ENCODE measurements at places on chromosomes 1 and 21.

- no peak for DNase-seq
Observed at GRCh38 chr1:215539803-215540570, 27.1 kb upstream of the KCTD3 start.

GRCh38 chr1:151563376-151563775 is 23.3 kb downstream of the TUFT1 start:
- no peak for DNase-seq

DNA sequence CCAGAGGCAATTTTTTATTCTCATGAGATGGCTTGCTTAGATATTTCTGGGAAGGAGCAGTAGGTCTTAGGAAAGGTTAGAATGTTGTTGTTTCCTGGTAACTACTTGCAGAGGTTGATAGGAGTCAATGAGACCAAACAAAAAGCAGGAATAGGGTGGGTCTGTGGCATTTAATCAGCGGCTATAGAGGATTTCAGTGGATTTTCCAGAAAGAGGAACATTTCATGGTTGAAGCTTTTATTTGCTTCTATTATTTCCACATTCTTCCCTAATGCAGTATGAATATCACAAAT is 111.3 kb upstream of the PALMD start:
- no peak for DNase-seq

GRCh38 chr1:91701472-91701869 is 184.5 kb downstream of the TGFBR3 start:
- no peak for DNase-seq

DNA sequence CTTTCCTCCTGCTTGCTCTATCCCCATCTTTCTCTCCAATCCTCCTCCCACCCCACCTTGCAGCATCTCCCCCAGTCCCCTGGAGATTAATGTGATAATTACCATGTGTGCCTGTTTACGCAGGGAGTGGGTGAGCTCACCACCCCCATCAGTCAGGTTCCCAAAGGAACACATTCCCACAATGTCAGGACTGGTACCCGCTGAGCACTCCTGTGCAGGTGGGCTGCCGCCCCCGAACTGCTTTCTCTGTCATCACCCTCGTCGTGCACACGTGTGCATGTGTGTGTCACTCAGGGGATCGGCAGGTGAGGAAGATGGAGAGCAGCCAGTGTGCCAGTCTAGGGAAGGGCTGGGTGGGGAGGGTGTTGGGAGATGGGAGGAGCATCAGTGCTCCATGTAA is 163.4 kb downstream of the CACNA1E start:
- no peak for DNase-seq

DNA sequence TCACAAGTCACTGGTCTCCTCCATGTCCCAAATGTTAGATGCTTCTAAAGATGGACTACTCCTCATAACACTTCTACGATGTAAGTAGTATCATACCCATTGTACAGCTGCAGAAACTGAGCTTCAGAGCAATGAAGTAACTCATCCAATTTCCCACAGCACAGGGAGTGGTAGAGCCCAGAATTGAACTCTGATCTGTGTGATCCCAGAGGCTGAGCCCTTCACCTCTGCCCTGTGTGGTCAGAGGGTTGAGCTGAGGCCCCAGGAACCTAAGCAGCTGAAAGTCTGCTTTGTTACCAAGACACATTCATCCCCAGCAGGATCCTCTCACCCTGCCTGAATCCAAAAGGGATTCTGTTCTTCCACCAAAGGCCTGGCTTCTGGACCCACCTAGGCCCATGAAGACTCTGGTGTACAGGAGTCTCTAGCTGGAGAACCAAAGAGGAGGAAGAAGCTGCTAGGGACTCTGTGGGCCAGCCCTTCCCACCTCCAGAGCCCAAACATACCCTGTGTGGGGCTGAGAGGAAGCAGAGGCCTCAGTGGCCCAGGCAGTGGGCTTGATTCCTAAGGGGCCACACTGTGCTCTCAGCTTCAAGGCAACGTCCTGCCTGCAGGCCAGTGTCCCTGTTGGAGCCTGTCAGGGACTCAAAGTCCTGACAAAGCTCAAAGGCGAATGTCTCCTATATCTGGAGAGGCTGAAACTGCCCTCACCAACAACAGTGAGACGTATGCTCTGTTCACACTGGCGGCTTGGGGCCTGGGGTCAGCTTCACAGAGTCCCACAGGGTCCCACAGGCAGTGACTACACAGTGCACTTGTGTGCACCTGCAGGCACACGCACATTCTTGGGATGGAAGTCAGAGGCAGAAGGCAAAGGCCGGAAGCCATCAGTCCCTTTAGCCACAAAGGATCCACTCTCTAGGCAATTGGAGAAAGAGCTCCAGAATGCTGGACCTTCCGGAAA is 40.4 kb upstream of the SLC30A1 start:
- no peak for DNase-seq

GRCh38 chr21:43591571-43591970 is 67.7 kb downstream of the HSF2BP start:
- DNase-seq = no peak

Data from NCI-H748 treated with DMSO at 0.1 percent for 48 hours (cell line).